ENCODE measurements at places on chromosomes 12 and 14. TPM values are rescaled to one million over a fixed set of nuclear protein-coding genes. Genes with fewer than 3 reads are reported as not detected.

DNA sequence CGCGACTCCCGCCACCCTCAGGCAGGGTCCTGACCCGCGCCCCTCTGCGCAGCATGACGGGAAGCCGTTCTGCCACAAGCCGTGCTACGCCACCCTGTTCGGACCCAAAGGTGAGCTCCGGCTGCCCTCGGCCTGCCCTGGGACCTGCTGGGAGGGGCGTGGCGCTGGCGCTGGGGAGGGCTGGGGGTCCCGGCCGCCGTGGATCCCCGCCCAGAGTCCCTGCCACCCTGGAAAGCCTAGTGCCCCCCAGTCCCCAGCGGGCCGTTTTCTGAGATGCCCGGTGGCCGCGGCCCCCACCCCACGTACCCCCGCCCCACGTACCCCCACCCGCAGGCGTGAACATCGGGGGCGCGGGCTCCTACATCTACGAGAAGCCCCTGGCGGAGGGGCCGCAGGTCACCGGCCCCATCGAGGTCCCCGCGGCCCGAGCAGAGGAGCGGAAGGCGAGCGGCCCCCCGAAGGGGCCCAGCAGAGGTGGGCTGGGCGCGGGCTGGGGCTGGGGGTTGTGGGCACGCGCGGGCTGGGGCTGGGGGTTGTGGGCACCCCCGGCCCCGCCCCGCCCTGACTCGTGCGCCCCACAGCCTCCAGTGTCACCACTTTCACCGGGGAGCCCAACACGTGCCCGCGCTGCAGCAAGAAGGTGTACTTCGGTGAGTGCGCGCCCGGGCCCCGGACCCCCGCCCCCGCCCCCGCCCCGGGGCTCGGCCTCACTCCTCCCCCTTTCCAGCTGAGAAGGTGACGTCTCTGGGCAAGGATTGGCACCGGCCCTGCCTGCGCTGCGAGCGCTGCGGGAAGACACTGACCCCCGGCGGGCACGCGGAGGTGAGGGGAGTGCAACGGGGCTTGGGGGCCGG lies 4.0 kb downstream of the CRIP2 start:
- H3K36me3 ChIP-seq: no peaks in the 10 kb centered on the region

GRCh38 chr14:77126461-77126990 lies 15.1 kb downstream of the ZDHHC22 start:
- H3K4me1 ChIP-seq: peaks cover 36% of the 10 kb centered on the region
- no peaks in the 10 kb centered on the region for H3K36me3 ChIP-seq
- H3K27me3 ChIP-seq: peaks cover 6% of the 10 kb centered on the region
- no peak for DNase-seq
- no peak overlapping the region for H3K27ac ChIP-seq

DNA sequence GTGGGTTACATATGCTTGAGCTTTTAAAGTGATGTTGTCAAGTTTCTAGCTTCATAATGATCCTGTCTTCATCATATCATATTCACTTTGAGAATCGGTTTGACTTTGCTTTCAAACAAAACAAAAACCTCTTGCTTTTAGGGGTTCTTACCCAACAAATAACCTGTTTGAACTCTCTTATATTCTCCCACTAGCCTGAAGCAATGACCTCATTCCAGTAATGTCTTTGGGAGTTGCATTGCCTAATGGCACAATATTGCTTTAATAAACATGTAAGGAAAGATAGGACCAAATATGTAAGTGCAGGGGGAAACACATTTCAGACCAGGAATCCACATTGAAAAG lies 27.7 kb downstream of the WBP11 start:
- DNase-seq: no peak
- H3K36me3 ChIP-seq: no peaks in the 10 kb centered on the region
- H3K4me3 ChIP-seq: peak overlapping the region; percentile 86
- peaks cover 5% of the 10 kb centered on the region for H3K4me1 ChIP-seq
- no peaks in the 10 kb centered on the region for H3K27me3 ChIP-seq

GRCh38 chr12:51653431-51653830 lies 62.4 kb downstream of the SCN8A start:
- no peak overlapping the region for H3K4me3 ChIP-seq
- H3K4me1 ChIP-seq: no peaks in the 10 kb centered on the region

- H3K27me3 ChIP-seq: no peaks in the 10 kb centered on the region
- DNase-seq: no peak
- H3K4me3 ChIP-seq: no peak overlapping the region
- H3K27ac ChIP-seq: no peak overlapping the region
- H3K4me1 ChIP-seq: no peaks in the 10 kb centered on the region
Observed at GRCh38 chr14:31582286-31582691, 21.1 kb downstream of the NUBPL start.

- H3K27ac ChIP-seq: no peak overlapping the region
- H3K4me1 ChIP-seq: no peaks in the 10 kb centered on the region
- no peaks in the 10 kb centered on the region for H3K27me3 ChIP-seq
Observed at GRCh38 chr12:87995581-87996178, 33.5 kb downstream of the C12orf50 start.

The PLXNC1 gene
- 6.3 TPM for polyA plus RNA-seq

The WNK1 gene
- polyA plus RNA-seq: 32.0 TPM

The KRT71 gene
- polyA plus RNA-seq: not detected

The HOXC12 gene
- polyA plus RNA-seq: not detected

- no peak overlapping the region for H3K27ac ChIP-seq
- no peak overlapping the region for H3K4me3 ChIP-seq
- H3K36me3 ChIP-seq: no peaks in the 10 kb centered on the region
- no peaks in the 10 kb centered on the region for H3K27me3 ChIP-seq
- H3K4me1 ChIP-seq: no peaks in the 10 kb centered on the region
- no peak for DNase-seq
Observed at GRCh38 chr14:103185051-103186029, 62.1 kb downstream of the TNFAIP2 start.

- H3K4me1 ChIP-seq: peaks cover 18% of the 10 kb centered on the region
- no peak overlapping the region for H3K4me3 ChIP-seq
- no peak for DNase-seq
- peaks cover 7% of the 10 kb centered on the region for H3K36me3 ChIP-seq
- no peak overlapping the region for H3K27ac ChIP-seq
Observed at GRCh38 chr12:124396544-124397398, 101.9 kb downstream of the RFLNA start.

The PCED1B gene
- 2.8 TPM for polyA plus RNA-seq

DNA sequence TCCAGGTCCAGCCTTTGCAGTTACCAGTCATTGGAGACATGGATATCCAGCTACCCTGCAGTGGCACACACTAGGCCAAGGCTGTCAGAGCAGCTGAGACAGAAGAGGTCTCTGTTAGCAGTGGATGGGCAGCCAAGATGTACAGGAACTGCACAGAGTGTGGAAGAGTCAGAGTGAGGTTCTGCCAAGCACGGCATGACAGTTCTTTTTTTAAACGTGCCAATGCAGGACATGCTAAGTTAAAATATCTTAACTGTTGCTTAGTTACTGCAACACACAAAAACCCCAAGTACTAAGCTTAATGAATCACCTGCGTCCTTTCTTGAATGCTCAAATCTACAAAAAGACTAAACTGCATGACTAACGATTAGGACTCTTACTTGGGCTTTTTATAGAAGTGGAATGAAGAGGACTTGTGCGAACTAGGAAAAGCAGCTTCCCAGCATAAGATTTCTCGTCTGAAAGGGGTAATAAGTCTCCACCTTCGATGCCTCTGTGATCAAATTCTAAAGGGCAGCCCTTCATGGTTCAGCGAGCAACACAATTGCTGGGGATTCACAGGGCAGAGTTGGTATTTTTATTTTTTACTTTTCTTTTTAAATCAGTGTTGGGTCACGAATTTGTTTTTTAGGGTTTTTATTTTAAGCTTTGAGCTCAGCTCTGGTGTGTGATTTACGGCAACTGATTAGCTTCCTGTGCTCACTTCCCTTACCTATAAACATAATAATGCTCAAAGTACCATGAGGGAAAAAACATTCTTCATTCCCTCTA lies 20.6 kb downstream of the MAPK1IP1L start:
- H3K36me3 ChIP-seq: no peaks in the 10 kb centered on the region
- peak; percentile 92 for DNase-seq
- H3K27me3 ChIP-seq: no peaks in the 10 kb centered on the region
- 0 out of 2 replicates have a peak overlapping the region, but pooled peaks have one; percentile 28 for H3K4me3 ChIP-seq
- peak overlapping the region; percentile 82 for H3K27ac ChIP-seq

- no peak overlapping the region for H3K4me3 ChIP-seq
- no peak overlapping the region for H3K27ac ChIP-seq
- no peaks in the 10 kb centered on the region for H3K4me1 ChIP-seq
- H3K27me3 ChIP-seq: no peaks in the 10 kb centered on the region
- peak; percentile 42 for DNase-seq
Observed at GRCh38 chr14:58171090-58171489, 19.1 kb upstream of the ARMH4 start.

The AQP2 gene
- not detected for polyA plus RNA-seq
